ENCODE measurements at places on chromosomes 7 and 10.
A peak's percentile ranks its signal among the peaks of the same experiment; 100 is the strongest.

GRCh38 chr7:46604241-46604661 is 683.2 kb upstream of the IGFBP3 start:
- peak; percentile 92 for DNase-seq

DNA sequence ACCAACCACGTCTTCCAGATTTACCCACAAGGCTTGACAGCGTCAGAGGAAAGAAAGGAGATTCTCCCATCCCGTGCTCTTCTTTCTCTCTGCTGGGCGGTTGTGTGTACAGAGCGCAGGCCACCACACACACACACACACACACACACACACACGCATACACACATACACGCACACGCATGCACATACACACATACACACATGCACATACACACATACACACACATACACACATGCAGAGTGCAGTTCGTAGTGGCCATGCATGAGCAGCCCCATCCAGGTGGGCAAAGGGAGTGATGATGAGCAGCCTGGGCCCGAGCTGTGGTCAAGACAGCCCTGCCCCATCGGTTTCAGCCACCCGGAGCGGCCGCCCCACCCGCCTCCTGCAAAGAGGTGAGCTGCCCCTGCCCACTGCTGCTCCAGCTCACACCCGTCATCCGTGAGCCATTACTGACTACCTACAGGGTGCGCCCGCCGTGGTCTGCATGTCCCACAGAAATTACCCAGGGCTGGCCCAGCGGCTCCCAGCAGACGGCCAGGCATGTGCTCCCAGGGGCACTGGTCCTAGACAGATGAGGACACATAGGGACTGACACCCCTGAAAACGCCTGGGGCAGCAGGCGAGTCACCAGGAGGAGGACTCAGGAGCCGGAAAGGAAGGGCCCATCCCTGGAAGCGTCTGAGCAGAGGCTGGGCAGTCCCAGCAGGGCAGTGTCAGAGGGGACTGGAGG is 69.6 kb downstream of the ASB13 start:
- no peak for DNase-seq

GRCh38 chr10:126315494-126316177 is 72.6 kb downstream of the ADAM12 start:
- DNase-seq = peak; percentile 90

DNA sequence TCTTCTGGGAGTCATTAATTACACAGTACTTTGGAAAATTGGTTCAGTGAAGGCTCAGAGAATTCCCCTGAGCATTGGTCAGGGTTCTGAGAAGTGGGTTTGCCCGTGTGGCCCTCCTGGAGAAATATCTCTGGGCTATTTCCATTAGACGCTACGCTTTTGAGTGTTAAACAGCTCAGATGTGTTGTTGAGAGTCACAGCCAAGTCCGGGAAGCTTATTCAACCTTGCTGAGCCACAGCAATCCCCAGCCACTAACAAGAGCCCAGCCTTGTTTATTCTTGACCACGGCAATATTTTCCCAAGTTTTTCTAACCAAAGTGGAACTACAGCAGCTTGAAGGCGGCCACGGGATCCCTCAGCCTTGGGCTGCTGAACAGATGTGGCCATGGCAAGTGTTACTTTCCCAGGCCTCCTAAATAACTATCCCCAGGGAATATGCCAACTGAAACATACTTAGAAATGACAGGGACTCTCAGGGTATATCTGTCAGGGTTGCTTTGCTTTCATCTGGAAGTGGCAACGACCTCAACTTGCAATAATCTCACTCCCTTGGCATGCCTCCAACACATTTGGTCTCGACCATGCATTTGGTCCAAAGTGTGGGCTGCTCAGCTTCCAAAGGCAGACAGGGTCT is 214.7 kb downstream of the EMX2 start:
- peak; percentile 30 for DNase-seq

- DNase-seq = no peak
Observed at GRCh38 chr10:133180965-133181639, 21.1 kb downstream of the KNDC1 start.

DNA sequence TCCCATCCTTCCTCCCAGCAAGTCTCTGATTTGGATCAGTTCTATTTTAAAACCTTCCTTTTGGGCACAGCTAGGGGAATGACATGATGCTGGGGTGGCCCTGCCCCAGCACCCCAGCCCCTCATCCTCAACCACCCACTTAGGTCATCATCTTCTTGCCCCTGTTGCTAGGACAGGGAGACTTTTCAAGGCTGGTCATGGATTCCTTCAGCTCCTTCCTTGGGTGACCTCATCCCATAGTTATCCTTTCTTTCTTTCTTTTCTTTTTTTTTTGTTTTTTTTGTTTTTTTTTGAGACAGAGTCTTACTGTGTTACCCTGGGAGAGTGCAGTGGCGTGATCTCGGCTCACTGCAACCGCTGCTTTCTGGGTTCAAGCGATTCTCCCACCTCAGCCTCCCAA is 127.2 kb downstream of the WDFY4 start:
- no peak for DNase-seq

- peak; percentile 94 for DNase-seq
Observed at GRCh38 chr10:91590142-91590903, 42.5 kb downstream of the PPP1R3C start.

GRCh38 chr10:77177589-77177988 is 460.0 kb downstream of the KCNMA1 start:
- no peak for DNase-seq

Data from fibroblast of villous mesenchyme (primary cell).